ENCODE measurements at places on chromosomes 5 and 9. TPM values are rescaled to one million over a fixed set of nuclear protein-coding genes. Genes with fewer than 3 reads are reported as not detected.

TEX48 gene
- not detected for total RNA-seq

JAKMIP2 gene
- 1.3 TPM for total RNA-seq

SLC46A2 gene
- 4.2 TPM for total RNA-seq

S100Z gene
- total RNA-seq, result not detected

GNAQ gene
- 85.8 TPM for total RNA-seq

CKMT2 gene
- total RNA-seq, result 6.6 TPM

POLE3 gene
- 34.8 TPM for total RNA-seq

TAF11L10 gene
- not detected for total RNA-seq

DNA sequence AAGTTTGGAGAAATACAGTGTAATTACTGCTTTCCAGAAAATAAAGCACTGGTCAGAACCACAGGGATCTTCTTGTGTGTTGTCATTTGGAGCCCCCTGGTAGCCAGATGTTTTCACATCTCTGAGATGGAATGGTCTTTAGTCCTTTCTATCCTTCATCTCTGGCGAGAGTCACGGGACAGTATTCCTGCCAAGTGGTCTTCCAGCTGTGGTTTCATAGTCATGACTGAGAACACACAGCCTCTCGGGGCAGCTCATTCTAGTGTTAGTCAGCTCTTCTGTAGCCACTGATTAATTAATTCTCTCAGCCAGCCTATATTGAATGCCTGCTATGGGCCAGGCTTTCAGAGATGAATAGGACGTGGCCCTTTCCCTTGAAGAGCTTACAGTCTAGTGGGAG, 34.1 kb downstream of the HMGXB3 start:
- DNase-seq, result no peak

- no peak for DNase-seq
These were observed 19.5 kb upstream of the HSD17B3 start for GRCh38 chr9:96321515-96321914.

DNA sequence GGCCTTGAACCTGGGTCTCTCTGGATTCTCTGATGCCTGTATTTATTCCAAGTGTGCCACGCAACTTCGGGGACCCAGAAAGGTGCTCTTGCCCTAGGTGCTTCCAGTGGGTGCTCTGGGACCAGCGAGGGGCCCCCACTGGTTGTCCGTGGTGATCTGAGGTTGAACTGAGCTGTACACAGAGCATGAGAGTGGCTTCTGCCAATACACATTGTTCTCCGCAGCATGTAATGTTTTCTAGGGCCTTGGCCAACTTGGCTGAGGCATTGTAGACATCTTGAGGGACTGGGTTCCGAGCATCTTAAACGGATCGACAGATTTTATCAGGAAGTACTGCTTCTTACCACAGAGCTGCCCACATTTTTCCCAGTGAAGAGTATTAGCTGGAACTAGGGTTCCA, 117.9 kb downstream of the MTX3 start:
- DNase-seq, result no peak

DNA sequence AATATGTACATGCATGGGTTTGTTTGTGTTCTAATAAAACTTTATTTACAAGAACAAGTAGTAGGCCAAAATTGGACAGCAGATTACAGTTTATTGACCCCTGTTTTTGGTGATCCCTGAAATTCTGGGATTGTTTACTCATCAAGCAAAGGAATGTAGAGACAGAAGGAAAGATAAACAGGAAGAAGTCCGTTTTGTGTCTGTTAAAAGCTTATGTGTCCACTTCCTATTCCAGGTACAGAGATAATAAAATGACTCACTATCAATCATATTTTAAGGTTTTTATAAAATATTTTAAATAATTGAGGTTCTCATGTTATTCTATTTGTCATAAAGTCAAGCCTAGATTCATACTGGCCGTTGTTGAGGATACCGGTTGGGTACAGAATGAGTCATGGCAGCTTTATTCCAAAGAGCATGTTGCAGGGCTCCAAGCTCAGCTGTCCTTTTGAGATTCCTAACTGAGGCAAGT, 214.9 kb upstream of the DAB2 start:
- no peak for DNase-seq

- peak; percentile 26 for DNase-seq
These were observed 80.1 kb downstream of the MACROH2A1 start for GRCh38 chr5:135318924-135319323.

DNA sequence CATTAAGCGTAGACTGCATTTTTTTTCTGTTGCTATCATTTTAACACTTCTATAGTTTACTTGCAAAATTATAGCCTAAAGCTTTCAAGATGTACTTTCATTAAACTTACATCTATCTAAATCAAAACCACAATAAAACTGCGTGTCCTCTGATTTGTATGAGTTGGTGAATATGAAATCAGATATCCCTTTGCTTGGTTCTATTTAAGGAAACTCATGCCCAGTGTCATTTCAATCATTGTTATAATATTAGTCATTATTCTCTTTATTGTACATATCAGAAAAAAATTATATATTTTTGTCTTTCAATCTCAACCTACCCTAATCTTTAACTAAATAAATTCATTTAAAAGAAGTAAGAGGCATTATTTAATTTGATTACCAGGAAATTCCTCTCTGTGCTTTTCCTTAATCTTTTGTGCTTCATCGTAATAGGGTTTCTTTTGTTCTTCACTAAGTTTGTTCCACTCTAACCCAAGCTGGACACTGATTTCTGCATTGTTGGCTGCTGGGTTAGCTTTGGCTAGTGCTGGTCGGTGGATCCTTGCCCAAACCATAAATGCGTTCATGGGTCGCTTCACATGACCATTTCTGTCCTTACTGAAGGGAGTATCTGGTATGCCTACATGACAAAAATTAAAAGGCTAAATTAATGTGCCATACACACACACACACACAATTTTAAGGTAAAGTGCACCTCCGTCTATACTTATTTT, 3.8 kb downstream of the SOX30 start:
- no peak for DNase-seq

DNA sequence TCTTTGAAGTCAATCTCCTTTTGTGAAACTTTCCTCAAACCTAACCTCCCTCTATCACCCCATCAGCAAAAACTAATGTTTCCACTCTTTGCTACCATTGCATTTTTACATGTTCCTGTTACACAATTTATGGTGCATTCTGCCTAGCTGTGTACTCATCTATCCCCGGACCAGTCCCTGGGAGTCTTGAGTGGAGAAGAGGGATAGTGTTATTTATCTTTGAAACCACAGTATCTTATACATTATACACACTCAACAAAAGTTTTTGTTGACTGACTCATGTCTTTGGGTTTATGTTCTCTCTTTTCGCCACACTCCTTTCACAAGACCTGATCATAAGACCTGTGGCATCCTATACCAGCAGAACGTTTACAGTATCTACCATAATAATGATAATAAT, 26.4 kb downstream of the TNFAIP8 start:
- DNase-seq, result no peak

DNA sequence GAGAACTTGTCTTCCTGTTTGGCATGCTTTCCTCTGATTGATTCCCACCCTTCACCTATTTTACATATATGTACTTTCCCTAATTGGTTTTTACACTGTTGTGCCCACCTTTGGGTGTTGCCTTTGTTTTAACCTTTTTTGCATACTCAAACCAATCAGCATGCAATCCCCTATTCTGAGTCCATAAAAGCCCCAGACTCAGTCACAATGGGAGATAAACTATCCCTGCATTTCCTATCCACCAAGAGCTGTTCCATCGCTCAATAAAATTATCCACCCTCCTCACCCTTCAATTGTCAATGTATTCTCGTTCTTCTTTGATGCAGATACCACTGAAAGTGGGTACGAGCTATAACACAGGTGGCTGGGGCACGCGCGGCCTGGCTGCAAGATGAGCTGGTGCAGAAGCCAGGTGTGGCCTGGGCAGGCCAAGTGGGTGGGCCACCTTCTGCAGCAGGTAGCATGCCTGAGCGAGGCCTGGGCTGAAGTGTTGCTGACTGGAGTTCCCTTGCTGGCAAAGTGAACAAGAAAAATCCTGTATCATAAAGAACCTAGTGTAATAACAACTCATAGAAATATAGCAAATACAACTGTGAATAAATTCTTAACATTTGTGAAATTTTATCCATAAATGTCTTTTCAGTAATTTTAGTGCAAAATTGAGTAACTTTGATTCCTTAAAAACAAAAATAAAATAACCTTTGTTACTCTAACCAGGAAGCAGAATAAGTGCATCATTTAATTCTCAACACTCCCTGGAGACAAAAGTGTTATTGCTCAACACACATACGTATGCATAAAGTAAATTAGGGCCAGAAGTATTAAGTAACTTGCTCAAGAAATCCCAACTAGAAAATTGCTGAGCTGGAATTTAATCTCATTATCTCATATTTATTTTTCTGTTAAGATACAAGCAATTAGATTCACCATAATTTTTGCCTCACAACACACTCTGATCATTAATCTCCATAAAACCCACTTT, 685.3 kb upstream of the EDIL3 start:
- DNase-seq, result no peak

DNA sequence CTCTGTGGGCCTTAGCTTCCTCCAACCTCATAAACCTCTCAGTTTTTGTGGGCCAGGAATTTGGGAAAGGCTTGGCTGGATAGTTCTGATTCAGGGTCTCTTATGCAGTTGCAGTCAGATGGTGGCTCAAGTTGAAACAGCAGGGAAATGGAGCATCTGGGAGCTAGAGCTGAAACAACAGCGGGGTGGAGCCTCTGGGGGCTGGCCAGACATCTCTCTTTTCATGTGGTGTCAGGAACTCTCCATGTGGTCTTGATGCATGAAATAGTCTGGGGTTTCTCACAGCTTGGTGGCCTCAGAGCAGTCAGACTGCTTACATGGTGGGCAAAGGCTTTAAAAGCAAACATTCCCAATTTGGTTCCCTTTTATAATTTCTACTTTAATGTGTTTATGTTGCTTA, 13.5 kb downstream of the ZNF346 start:
- DNase-seq, result no peak

- no peak for DNase-seq
These were observed 27.3 kb downstream of the SMC5 start for GRCh38 chr9:70285981-70286598.
